ENCODE measurements at places on chromosomes 5 and 9.

GRCh38 chr9:134445000-134445399, 118.7 kb downstream of the RXRA start:
- no peak for DNase-seq

GRCh38 chr5:93967923-93968322, 226.5 kb upstream of the POU5F2 start:
- DNase-seq: no peak

DNA sequence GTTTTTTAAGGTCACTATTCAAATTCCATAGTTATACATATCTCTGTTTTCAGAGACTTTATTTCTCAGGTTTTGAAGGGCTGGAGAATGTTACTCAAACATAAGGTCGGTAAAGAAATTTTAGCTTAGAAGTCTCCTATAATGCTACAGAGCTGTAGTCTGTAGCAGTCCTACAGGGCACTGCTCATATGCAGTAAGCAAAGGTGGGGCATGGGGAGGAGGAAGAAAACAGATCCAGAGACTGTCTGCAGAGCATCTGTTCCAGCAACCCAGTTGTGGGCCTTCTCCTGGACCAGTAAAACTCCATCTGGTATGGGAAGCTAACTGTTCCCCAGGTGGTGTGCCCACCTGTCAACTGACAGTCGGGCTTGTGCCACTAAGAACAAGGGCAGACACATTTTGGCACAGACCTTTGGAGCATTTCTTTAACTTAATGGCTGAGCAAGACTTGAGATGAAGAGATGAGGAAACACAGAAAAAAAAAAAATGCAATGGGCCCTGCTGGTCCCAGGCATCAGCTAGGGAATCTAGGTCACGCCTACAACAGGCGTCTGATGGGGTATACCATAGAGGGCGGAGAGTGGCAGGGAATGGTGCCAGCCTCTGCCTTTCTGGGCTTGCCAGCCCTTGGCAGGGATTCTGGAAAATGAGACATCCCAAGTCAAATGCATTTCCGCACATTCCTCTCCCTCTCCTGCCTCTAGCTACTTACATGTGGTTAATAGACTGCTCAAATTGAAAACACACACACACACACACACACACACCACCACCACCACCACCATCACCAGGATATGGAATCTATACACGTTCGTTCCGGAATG, 218.9 kb downstream of the ARL15 start:
- no peak for DNase-seq

DNA sequence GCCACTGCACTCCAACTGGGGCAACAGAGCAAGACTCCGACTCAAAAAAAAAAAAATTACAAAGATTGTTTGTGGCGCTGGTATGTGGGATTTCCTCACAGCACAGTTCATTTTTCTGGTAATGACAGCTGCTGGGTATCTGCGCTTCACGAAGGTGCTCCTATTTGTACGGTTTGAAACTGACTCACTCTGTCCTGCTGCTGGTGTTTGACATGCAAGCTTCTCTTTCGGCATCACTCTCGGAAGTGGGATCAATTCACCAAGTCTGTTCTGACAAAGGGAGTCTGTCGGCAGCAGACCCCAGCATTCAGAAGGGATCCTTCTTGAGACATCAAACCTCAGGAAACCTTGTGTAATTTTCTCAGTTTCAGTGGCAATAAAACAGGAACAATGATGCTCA, 26.3 kb downstream of the MAML1 start:
- no peak for DNase-seq

GRCh38 chr9:124411514-124412227, 3.6 kb downstream of the PSMB7 start:
- no peak for DNase-seq

DNA sequence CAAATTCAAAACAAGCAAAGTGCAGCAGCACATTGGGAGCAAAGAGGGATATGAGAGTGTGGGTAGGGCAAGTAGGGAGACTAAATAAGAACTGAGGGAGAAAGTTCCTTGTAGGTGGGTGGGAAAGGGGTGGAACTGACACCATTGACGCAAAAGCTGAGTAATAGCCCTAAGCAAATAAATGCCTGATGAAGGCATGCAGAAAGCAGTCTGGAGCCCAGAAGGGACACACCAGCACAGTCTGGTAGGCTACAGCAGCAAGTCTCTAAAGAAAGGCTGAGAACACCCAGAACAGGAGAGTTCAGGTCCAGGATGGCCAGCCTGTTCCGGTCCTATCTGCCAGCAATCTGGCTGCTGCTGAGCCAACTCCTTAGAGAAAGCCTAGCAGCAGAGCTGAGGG, at the start of gene INSL4:
TSS of gene INSL4 (plus strand) at position 208 of the 400 bp plus-strand sequence. CDS start at position 313, 105 bp downstream.
- DNase-seq: no peak

GRCh38 chr9:26133537-26133936, 455.3 kb upstream of the TUSC1 start:
- DNase-seq: no peak

- DNase-seq: no peak
Observed at GRCh38 chr5:66807743-66808142, 211.6 kb downstream of the MAST4 start.

DNA sequence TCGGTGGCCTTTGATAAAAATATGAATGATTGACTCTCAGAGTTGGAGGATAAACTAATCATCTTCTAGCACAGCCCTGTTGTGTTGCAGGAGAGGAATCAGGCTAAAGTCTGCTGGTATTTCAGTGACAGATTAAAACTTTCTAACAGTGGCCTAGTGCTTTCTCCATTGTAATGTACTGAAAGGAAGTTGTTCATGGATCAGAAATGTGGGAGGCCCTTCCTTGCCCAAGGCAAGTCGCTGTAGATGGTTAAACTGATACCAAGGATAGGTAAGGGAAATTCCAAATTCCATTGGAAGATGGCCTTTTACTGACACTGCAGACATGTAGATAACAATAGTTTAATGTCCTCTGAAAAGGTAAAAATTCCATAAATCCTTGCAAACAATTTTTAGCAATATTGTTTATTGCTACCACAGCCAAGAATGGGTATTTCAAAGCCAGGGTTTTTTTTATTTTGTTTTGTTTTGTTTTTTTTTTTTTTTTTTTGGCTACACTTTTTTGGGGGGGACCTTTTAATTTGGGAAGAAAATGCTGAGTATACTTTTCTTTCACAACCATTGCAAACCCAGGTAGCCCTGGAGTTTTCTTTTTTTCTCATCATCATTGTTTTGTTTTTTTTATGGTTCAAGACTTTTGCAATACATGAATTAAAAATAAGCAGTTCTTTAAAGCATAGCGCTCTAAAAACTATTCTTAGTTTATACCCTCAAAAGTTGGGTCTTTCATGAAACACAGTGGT, 35.5 kb downstream of the WDR36 start:
- DNase-seq: no peak

- no peak for DNase-seq
Observed at GRCh38 chr9:8706998-8707397, 907.4 kb upstream of the DMAC1 start.

DNA sequence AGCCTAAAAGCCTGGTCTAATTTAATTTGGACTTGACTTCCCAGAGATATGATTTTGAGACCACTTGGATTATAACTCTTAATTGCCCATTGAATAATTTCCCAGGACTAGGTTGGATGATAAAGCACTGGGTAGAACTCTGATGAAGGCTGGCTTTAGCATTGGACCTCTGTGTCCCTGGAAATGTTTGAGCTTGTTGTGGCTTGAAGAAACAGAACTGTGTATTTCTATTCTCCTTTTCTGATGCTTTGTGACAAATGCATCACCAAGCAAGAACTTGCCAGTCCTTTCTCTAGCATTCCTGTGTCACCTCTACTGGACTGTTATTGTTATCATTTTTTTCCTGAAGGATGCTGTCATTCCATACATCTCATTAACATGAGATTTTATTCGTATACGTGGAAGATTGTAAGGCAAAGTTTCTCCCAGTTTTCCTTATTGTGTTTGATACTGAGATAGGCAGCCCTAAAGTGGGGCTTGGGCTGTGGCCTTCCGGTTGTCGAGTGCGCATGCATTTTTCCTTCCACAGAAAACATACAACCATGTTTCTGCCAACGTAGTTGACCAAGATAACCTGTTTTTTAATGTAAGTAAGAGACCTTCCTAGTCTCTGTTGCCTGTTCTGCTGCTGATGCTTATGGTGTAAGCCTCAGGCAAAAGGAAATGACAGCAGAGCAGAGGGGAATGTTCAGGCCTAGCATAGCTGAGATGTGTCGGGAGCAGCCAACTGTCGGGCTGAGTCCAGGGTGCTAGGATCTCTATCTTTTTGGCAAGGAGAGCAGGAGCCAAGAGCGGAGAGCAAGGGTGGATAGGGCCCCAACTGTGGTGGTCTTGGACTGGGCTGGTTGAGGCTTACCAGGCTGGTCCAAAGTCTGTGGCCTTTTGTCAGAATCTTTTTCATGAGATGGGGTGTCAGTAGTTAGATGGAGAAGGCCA, 2.3 kb downstream of the NTRK2 start:
- no peak for DNase-seq

DNA sequence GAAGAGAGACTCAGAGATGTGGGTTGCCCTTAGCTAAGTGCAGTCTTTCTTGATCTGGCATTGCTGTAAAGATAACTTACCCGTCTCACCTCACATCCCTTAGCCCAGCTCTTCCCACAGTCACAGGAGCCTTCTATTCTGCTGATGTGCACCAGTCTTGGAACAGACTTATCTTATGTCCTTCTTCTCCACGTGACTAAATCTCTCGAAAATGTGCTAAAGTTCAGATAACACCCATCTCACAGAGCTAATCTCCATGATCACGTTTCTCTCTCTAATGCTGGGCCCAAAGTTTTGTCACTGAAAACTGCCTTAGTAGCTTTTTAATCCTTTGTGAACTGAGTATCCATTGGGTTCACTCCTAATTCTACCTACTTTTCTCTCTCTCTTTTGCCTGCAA, 16.7 kb downstream of the SLC36A1 start:
- no peak for DNase-seq

DNA sequence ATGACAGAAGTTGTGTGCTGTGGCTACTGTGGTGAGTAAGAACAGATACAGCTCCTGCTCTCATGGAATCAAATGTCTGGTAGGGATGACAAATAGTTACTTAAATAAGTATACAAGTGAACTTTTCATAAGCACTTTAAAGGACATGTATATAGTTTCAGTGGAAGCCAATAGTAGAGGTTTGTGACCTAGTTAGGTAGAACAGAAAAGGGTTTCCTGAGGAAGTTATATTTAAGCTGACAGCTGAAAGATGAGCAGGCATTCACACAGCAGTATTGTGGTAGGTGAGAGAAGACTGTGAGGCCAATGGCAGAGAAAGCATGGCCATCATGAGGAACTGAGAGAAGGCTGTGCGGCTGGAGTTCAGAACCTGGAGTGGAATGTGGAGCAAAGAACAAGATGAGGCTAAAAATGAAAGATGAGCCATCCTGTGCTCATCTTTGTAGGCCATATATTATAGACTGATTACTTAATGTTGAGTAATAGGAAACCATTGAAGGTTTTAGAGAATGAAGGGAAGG, 15.4 kb downstream of the FAM174A start:
- DNase-seq: no peak

DNA sequence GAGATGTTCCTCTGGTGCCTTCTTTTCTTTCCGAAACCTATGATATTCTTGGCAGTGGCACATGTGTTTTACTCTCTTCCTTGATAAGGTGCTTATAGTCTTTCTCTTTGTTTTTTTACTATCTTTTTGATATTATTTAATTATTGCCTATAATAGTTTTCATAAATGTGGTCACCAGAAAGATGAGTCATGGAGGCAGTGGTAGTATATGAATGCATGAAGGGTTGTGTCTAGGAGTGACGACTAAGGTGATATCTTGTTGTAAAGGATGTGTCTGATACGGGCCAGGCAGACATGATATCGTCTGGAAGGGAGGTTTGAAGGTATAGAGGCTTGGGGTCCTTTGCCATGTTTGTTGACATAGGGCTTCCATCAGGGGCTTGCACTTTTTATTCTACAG, 36.8 kb downstream of the SLC44A1 start:
- DNase-seq: no peak

DNA sequence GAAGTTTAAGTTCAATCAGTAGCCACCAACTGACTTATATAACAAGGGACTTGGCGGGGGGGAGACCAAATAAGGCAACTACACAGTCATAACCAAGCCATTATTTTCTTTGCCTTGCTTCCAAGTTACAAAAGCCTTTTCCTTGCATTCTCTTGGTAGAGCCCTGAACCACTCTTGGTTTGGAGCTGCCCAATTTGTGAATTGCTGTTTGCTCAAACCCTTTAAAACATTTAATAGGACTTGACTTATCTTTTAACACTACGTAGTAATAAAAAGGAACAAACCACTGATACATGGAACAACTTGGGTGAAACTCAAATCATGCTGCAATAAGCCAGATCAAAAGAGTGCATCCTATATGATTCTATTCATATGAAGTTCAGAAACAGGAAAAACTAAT, 31.7 kb upstream of the MSH3 start:
- no peak for DNase-seq

GRCh38 chr5:89336111-89336510, 453.1 kb upstream of the MEF2C start:
- DNase-seq: no peak

DNA sequence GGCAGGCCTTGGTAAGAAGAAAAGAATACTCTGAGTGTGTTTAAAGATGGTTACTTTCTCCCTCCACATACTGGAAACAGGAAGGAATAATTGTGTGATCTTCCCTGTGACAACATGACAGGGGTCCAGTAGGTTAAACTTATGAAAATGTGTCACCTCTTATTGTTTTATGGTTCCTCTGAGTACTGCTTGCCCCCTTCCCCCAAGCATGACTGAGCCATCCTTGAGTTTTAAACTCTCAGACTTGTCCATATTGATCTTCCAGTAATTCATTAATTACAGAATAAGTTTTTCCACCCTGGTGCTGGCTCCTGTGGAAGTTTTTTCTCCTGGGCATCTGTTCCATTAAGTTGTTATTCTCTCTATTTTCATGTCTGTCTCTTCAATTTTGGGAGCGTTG, 95.8 kb downstream of the CNTLN start:
- no peak for DNase-seq

- DNase-seq: no peak
Observed at GRCh38 chr9:98962861-98963260, 19.2 kb downstream of the COL15A1 start.

DNA sequence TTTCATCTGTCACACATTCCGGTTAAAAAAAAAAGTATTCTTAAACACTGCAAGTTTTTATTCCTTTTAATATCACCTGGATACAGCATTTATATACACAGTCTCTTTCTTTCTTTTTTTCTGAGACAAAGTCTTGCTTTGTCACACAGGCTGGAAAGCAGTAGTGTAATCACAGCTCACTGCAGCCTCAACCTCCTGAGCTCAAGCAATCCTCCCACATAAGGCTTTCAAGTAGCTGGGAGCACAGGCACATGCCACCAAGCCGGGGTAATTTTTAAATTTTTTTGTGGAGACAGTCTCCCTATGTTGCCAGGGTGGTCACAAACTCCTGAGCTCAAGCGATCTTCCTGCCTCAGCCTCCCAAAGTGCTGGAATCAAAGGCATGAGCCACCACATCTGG, 13.9 kb downstream of the KIF20A start:
- no peak for DNase-seq

- DNase-seq: no peak
Observed at GRCh38 chr5:15762668-15763067, 262.7 kb downstream of the FBXL7 start.
